CD4-positive, alpha-beta memory T cell (primary cell): ENCODE measurements at places on chromosomes 12 and 14. TPM values are rescaled to one million over a fixed set of nuclear protein-coding genes. Genes with fewer than 3 reads are reported as not detected.

The SCNN1A gene
- total RNA-seq: 1.3 TPM

The LALBA gene
- total RNA-seq: not detected

GRCh38 chr12:103855036-103855712 lies 14.1 kb upstream of the NT5DC3 start:
- no peak for DNase-seq

The FAM90A1 gene
- total RNA-seq: not detected

DNA sequence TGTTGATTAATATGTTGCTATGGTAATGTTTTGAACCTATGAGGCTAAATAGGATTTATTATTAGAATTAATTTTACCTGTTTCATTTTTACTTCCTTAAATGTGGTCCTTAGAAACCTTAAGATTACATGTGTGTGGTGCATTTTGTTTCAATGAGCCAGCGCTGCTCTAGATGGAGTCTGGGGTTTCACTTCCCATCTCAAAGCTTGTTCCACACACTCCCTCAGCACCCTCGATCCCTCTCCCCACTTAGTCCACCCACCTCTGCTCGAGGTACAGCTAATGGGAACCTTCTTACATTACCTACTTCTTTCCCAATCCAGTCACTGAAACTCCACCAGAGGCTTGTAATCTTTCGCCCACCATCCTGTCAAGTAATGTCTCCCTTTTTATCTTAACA lies 205.2 kb downstream of the PAX9 start:
- DNase-seq: no peak

GRCh38 chr14:54890788-54891187 lies 11.8 kb downstream of the GCH1 start:
- DNase-seq: no peak

- DNase-seq: no peak
Observed at GRCh38 chr12:28899951-28900350, 249.1 kb upstream of the FAR2 start.

DNA sequence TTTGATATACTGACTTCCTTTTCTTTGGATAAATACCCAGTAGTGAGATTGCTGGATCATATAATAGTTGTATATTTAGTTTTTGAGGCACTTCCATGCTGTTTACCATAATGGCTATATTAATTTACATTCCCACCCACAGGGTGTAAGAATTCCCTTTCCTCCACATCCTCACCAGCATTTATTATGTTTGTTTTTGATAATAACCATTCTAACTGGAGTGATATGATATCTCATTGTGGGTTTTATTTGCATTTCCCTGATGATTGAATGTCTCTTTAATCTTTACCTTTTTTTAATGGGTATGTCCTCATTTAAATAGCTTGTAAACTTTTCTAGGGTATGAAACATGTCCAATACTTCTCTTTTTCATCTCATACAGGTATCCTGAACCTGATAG lies 11.6 kb upstream of the SAV1 start:
- DNase-seq: no peak

- DNase-seq: no peak
Observed at GRCh38 chr14:98791661-98792060, 480.3 kb downstream of the BCL11B start.

DNA sequence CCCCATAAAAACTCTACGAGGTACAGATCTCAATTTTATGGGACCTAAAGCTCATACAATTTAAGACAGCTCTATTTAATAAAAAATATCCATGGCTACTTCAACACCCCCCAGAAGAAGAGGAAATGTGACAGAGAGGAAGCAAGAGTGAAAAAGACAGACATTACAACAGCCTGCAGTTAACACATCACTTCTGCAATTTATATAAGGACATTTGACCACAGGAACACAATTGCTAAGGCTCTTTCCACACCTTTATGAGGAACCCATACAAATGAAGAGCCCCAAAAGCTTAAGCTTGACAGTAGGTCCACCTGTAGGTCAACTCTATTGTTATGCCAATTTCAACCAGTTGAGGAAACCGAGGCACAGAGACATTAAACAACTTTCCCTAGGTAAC lies 5.6 kb downstream of the OR10P1 start:
- no peak for DNase-seq

The E2F7 gene
- 0.17 TPM for total RNA-seq

DNA sequence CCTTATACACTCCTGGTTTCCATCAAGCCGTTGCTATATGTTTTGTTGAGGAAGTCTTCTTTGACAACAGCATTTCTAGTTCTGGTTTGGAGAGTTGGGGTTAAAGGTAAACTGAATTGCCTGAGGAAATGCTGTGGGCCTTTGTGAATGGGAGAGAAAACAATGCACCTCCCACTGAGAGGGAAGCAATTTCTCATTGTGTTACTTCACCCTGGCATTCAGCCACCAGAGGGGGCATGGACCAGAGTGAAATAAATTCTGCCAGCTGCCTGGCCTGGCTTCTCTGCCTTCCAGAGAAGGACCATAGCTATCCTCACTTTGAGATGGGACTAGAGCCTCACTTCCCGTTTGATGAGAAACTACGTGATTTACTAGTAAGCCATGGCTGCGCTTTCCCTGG lies 475.3 kb downstream of the EGLN3 start:
- no peak for DNase-seq
